B cell (primary cell): ENCODE measurements at places on chromosomes 16 and 17.
A peak's percentile ranks its signal among the peaks of the same experiment; 100 is the strongest.

- H3K27ac ChIP-seq: no peak overlapping the region
- no peaks in the 10 kb centered on the region for H3K27me3 ChIP-seq
- no peaks in the 10 kb centered on the region for H3K4me1 ChIP-seq
Measured at GRCh38 chr16:125011-125410, 13.5 kb downstream of the NPRL3 start.

- DNase-seq: peak; percentile 71
- H3K4me3 ChIP-seq: peak overlapping the region; percentile 69
- H3K36me3 ChIP-seq: peaks cover 20% of the 10 kb centered on the region
- H3K27ac ChIP-seq: peak overlapping the region; percentile 96
- H3K27me3 ChIP-seq: no peaks in the 10 kb centered on the region
- peaks cover 58% of the 10 kb centered on the region for H3K4me1 ChIP-seq
Measured at GRCh38 chr16:11670171-11671131, 2.2 kb downstream of the SNN start.

DNA sequence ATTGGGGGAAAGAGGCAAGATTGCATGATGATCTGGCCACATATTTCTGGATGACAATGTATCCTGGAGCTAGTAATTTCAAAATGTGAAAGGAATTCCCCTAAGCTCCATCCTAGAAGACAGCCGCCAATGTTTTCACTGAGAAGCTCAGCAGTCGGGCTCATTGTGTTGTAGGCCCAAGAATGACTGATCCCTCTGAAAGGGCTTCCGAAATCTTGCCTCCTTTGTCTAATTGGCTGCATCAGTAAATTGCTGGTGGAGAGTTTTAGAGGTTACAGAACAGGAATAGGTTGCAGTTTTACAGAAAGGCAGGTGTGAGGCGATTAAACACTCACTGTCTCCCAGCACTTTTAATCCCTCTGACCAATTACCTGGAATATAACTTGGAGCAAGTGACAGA is 464.1 kb upstream of the SALL1 start:
- no peaks in the 10 kb centered on the region for H3K4me1 ChIP-seq
- no peaks in the 10 kb centered on the region for H3K36me3 ChIP-seq
- no peak overlapping the region for H3K27ac ChIP-seq
- no peak for DNase-seq
- H3K27me3 ChIP-seq: no peaks in the 10 kb centered on the region

- no peak overlapping the region for H3K4me3 ChIP-seq
- H3K4me1 ChIP-seq: no peaks in the 10 kb centered on the region
- H3K27ac ChIP-seq: no peak overlapping the region
- no peaks in the 10 kb centered on the region for H3K27me3 ChIP-seq
Measured at GRCh38 chr16:8986111-8986510, 22.4 kb upstream of the USP7 start.

DNA sequence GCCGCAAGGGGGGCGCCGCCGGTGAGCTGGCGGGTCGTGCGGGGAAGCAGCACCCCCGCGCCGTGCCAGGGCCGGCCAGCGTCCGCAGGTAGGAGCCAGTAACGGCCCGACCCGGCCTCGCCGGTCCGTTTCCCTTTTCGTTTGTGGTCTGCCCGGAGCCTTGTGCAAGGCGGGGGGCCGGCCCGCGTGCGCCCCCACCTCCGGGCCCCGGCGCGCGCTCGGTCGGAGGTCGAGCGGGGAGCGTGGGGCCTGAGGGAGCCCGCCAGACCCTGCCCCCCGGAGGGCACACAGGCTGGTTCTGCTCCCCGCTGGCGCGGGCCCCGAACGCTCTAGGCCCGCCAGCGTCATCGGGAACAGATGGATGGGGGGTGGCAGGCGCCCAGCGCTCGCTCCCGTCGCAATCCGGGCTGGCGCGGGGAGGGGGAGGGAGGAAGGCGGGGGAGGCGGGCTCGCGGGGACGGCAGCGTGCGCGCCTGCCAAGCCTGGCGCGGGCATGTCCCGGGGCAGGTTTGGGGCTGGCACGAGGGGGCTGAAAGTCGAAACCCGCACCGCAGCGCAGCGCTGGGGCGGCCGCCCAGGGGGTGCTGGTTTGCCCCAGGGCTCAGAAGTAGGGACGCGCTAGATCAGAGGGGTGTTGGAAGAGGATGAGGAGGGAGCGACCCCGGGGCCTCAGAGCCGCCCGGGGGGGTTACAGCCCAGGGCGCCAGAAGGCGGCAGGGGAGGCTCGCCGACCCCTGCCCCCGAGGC is 1.5 kb upstream of the GSE1 start:
- peak; percentile 75 for DNase-seq
- peak overlapping the region; percentile 26 for H3K27ac ChIP-seq
- peak overlapping the region; percentile 37 for H3K4me3 ChIP-seq
- peaks cover 67% of the 10 kb centered on the region for H3K4me1 ChIP-seq
- no peaks in the 10 kb centered on the region for H3K36me3 ChIP-seq
